ENCODE measurements at places on chromosomes 7 and 10.

GRCh38 chr10:27344568-27345454 is 104.2 kb upstream of the ACBD5 start:
- DNase-seq, result no peak

DNA sequence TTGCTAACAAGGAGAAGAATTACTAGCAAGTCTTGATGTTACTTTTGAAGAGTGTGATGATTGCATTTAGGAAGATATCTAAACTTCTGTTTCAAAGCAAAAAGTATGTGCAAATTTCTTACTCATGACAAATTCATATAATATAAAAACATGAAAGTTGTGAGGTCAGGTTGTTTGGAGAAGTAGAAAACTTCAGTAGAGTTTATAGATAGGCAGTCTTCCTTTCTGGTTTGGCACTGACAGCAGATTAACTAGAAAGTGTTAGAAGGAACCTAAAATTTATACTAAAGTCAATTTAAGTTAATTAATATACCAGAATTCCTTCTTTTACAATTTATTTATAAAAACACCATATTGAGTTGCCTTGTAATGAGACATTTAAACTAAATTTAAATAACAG is 16.9 kb downstream of the PTEN start:
- DNase-seq, result no peak

- peak; percentile 27 for DNase-seq
Observed at GRCh38 chr10:30581779-30582380, 47.7 kb downstream of the LYZL2 start.

DNA sequence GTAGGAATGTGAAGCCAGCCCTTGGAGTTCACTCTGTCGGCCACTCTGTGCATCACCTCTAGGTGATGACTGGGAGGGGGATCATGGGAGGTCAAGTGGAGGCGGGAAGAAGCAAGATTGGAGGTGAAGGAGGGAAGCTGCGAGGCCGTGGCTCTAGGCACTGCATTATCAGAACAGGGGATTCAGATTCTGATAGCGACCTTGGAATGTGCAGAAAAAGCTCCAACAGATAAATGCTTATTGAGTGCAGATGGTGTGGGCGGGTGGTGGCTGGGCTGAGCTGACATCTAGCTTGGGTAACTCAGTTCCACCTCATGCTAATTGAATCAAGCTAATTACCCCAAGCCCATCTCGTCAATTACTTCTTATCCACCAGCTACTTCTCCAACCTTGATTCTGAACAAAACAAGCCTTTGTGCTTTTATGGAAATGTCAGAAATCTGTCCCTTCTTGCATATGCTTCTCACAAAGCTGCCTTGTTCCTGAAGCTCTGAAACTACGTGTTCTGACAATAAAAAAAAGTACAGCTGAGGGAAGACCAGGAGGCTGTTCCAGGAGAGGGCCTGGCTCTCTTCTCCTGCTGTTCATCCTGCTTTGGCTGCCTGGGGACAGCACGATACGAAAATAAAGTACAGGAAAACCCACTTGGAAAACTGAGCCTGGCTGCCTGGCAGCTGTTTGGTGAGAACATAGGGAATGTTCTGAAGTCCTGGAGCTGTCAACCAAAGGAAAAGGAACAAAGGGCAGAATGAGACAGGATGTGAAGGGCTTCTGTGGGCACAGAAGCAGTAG is 27.5 kb downstream of the STRA8 start:
- DNase-seq, result no peak

DNA sequence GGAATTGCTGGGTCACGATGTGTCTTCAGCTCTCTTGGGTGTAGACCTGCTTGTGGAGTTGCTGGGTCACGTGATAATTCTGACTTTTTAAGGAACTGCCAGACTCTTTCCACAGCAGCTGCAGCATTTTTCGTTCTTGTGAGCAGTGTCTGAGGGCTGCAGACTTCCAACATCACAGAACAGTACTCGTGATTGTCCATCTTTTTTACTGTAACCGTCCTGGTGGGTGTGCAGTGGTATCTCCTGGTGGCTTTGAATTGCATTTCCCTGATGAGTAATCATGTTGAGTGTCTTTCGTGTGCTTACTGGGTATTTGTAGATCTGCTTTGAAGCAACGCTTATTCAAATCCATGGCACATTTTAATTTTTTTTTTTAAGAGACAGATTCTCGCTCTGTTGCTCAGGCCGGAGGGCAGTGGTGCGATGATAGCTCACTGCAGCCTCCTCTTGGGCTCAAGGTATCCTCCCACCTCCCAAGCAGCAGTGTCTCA is 22.7 kb downstream of the INPP5A start:
- DNase-seq, result no peak

All from 8988T (cell line).